ENCODE measurements at places on chromosomes 1 and 21.

GRCh38 chr1:175338387-175339135, 146.0 kb upstream of the KIAA0040 start:
- DNase-seq = no peak

DNA sequence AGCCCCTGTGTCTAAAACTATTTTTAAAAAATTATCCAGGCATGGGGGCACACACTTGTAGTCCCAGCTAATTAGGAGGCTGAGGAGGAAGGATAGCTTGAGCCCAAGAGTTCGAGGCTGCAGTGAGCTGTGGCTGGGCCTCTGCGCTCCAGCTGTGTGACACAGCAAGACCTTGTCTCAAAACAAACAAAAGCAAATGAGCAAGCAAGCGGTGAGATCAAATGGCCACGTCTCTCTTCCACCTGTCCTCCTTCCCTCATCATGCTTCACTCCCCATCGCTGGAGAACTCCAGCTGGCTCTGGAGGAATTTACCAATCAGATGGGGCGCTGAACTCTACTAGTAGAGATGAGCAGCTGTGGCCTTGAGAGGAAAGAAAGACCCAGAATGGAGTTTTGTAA, 14.0 kb upstream of the REN start:
- no peak for DNase-seq

GRCh38 chr21:25246546-25246945, 360.7 kb downstream of the MRPL39 start:
- DNase-seq = peak; percentile 79

GRCh38 chr21:33246506-33246905, 16.8 kb downstream of the IFNAR2 start:
- DNase-seq = no peak

DNA sequence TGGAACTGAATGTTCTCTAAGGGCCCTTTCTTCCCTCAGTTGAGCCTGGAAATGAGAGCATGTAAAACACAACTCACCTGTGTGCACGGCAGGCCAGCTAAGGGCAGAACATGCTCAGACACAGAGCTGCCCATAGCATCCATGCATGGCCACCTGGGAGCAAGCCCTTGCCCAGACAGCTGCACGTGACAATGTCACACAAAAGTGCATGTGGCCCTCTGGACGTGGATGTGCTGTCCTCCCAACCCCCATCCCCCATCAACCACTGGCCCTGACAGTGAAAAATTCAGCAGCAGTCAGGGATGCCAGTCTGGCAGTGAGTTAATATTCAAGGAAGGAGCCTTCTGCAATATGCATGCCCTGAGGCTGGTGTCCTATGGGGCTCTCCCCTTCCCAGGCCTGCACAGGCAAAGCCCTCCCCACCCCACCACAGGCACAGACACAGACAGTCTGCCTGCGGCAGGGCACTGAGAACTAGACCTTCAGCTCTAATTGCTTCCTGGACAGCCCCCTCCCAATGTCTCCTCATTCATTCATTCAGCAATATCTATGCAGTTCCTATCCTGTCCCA, 14.6 kb upstream of the COL16A1 start:
- no peak for DNase-seq

DNA sequence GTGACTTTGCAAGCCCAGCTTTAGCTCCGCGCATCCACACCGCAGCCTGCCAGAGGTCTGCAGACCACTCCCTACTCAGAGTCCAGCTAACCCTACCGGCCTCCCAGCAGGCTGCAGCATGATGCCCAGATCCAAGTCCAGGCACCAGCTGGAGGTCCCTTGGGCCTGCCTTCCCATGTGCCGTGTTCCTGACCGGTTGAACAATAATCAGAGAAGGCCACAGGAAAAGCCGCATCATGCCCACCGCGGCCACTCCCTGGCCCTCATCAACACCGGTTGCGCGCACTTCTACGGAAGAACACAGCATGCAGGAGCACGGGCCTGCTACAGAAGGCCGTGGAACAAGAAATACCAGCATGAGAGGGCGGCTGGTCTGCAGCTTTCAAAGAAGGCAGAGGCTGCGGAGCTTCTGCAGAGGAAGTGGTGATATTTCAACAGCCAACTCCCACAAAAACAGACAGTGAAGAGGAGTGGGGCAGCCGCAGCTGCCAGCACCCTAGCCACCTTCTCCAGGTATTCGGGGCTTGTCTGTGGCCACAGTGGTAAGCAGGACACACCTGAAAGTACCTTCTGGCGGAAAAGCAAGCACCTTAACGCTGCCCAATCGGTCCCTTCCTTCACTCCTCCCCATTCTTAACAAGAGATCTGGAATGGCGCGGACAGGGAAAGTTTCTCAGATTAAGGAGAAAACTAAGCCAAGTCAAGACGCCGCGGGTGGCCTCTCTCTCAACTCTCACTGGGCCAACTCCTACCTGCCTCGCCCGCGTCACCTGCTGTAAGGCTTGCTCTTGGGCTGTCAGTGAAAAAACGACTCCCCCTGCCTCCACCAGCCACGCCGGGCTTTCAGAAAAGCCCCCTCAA, 1.5 kb downstream of the PGBD5 start:
- no peak for DNase-seq

- DNase-seq = no peak
Measured at GRCh38 chr1:147156642-147157041, 15.6 kb downstream of the PRKAB2 start.

GRCh38 chr1:41794031-41794430, 124.7 kb downstream of the HIVEP3 start:
- DNase-seq = no peak

GRCh38 chr1:56080123-56080522, 499.2 kb downstream of the PLPP3 start:
- DNase-seq = no peak

- DNase-seq = no peak
Measured at GRCh38 chr1:229184066-229184465, 86.8 kb upstream of the RAB4A start.

GRCh38 chr1:7853684-7854026, 790 bp upstream of the UTS2 start:
- DNase-seq = no peak

All from NCI-H1694 treated with DMSO at 0.1 percent for 48 hours (cell line).